ENCODE measurements at places on chromosomes 7 and 10. TPM values are rescaled to one million over a fixed set of nuclear protein-coding genes. Genes with fewer than 3 reads are reported as not detected.

DNA sequence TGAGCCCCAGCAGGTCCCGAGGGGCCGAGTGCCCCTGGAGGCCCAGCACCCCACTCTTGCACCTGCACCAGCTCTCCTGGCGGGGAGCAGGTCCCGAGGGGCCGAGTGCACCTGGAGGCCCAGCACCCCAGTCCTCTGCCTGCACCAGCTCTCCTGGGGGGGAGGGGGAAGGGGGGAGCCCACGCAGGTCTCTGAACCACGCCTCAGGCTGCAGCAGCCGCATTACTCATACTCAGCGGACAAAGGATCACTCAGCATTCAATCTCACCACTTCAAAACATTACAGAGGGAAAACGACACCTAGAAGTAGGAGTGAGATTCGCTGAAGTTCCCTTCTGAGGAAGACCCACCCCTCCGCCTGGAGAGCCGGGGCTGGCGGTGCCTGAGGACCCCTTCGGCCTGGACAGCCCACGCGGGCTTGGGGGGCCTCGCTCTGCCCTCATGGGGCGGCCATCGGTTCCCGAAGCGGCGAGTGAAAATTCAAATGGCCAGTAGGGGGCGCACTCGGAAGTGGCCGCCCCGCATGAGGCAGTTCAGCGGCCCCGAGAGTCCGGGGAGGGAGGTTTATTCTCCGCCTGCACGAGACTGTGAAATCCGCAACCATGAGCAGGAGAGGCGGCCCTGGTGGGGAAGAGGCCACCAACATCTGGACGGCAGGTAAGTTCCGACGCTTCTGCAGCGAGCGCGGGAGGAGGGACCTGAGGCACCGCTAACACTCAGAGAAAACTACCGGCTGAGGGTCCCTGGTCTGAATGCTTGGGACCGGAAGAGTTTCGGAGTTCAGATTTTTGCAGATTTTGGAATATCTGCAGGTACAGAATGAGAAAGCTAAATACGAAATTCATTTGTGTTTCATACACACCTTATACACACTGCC is 1.1 kb upstream of the GPER1 start:
- no peak overlapping the region for H3K4me3 ChIP-seq
- no peaks in the 10 kb centered on the region for H3K27me3 ChIP-seq
- H3K36me3 ChIP-seq, result no peaks in the 10 kb centered on the region
- DNase-seq, result peak; percentile 93

GRCh38 chr7:29113384-29114102 is 32.8 kb downstream of the CPVL start:
- H3K4me3 ChIP-seq, result no peak overlapping the region
- no peaks in the 10 kb centered on the region for H3K36me3 ChIP-seq
- no peak for DNase-seq
- no peak overlapping the region for H3K27ac ChIP-seq
- H3K27me3 ChIP-seq, result no peaks in the 10 kb centered on the region
- no peaks in the 10 kb centered on the region for H3K4me1 ChIP-seq

- no peaks in the 10 kb centered on the region for H3K4me1 ChIP-seq
- DNase-seq, result no peak
- no peak overlapping the region for H3K27ac ChIP-seq
- no peaks in the 10 kb centered on the region for H3K27me3 ChIP-seq
- H3K4me3 ChIP-seq, result no peak overlapping the region
These were observed 49.2 kb downstream of the CUL2 start for GRCh38 chr10:35040760-35041501.

DNA sequence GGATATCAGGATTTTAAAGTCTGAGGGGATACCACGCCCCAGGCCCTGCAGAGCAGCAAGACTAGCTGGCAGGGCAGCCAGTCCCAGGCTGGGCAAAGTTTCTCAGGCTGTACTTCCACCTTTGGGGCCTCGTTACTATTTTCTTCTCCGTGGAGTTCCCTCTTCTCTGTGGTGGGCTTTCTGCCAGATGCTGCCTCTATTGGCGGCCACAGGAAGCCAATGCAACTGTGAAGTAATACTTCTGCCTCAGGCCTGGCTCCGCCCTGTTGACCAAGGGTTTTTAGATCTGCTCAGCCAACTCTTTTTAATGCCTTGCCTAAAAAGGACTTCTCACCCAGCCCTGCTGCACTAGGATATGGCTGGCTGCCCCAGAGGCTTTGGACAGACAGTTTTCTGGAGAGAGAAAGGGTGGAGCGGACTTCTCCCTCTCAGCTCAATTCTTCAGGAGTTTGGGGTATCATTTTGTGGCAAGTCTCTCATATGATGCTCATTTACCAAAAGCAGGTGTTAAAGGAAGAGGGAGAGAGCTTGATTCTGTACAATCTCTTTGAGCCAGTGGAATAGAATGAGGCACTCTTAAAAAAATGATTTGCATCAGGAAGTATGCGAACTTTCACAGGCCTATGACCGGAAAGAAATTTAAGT is 67.4 kb downstream of the HHEX start:
- DNase-seq, result peak; percentile 93
- peak overlapping the region; percentile 32 for H3K27ac ChIP-seq
- H3K36me3 ChIP-seq, result no peaks in the 10 kb centered on the region
- no peaks in the 10 kb centered on the region for H3K4me1 ChIP-seq

GRCh38 chr10:114635797-114636550 is 22.1 kb downstream of the ABLIM1 start:
- no peaks in the 10 kb centered on the region for H3K36me3 ChIP-seq
- no peak overlapping the region for H3K4me3 ChIP-seq
- H3K27me3 ChIP-seq, result no peaks in the 10 kb centered on the region
- H3K4me1 ChIP-seq, result no peaks in the 10 kb centered on the region
- H3K27ac ChIP-seq, result no peak overlapping the region

GRCh38 chr10:113226831-113227445 is 276.9 kb downstream of the TCF7L2 start:
- H3K4me1 ChIP-seq, result no peaks in the 10 kb centered on the region
- no peaks in the 10 kb centered on the region for H3K27me3 ChIP-seq
- no peak overlapping the region for H3K4me3 ChIP-seq
- no peaks in the 10 kb centered on the region for H3K36me3 ChIP-seq
- no peak for DNase-seq
- H3K27ac ChIP-seq, result no peak overlapping the region

DNA sequence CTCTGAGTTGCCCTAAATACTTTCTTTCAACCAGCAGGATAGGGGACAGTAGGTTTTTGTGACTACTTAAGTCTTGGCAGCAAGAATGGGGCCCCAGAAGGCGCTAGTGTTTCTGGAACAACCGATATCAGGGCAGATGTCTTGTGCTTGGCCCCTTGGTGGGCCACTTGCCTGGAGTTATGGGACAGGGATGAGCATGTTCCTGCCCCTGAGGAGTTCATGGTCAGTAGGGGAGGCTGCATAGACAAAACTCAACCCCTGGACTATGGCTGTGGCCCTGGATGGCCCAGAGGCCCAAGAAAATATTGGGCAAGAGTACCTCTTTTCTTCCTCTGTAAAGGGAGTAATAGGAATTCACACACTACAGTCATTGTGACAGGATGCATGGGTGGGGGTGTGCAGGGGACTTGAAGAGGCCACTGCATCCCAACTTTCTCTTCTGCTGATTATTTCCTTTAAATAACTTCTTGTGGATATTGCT is 57.7 kb upstream of the IGFBP3 start:
- H3K36me3 ChIP-seq, result no peaks in the 10 kb centered on the region
- no peaks in the 10 kb centered on the region for H3K27me3 ChIP-seq
- no peak overlapping the region for H3K4me3 ChIP-seq
- peak overlapping the region; percentile 99 for H3K27ac ChIP-seq
- peaks cover 2% of the 10 kb centered on the region for H3K4me1 ChIP-seq

PDSS1 gene
- total RNA-seq, result 2.5 TPM

NPC1L1 gene
- total RNA-seq, result 1.1 TPM

OR13A1 gene
- total RNA-seq, result not detected
